CD4-positive, alpha-beta T cell treated with Interleukin-1 beta for 1 hour (primary cell): ENCODE measurements at places on chromosomes 7 and 10.

DNA sequence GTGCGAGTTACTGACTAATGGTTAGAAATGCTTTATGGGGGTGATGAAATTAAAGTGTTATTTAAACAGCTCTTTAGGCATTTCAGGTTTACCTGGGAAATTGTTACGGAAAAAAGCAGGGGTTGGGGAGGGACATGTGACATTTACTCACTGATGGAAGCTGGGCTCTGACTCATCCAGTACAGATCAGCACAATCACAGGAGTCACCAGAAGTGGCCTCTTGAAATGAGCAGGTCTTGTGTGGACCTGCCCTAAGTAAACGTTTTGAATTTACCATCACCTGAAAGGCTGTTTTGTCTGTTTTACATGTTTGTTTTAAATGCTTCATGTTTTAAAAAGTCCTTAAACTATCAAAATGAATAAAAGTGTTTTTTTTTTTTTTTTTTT lies 2.3 kb downstream of the GLRX3 start:
- DNase-seq, result no peak

GRCh38 chr10:62451611-62451975 lies 77.4 kb downstream of the ZNF365 start:
- DNase-seq, result no peak

DNA sequence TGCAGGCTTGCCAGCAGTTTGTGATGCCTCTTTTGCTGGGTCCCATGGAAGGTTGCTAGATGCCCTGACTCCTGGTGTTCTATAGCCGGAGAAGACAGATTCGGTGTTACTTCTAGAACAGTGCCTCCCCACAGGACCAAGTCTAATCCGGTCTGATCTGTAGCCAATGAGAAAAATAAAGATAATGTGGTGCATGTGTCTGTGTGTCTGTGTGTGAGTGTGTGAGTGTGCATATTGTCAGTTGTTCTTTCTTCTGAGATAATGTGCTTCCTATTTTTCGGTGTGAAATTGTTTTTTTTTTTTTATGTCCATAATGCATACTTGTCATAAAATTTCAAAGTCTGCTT lies 29.7 kb upstream of the ZNRF2 start:
- no peak for DNase-seq

GRCh38 chr7:111274857-111275256 lies 183.9 kb downstream of the LRRN3 start:
- DNase-seq, result no peak

GRCh38 chr10:116385994-116386809 lies 41.4 kb upstream of the PNLIPRP3 start:
- DNase-seq, result peak; percentile 2

- DNase-seq, result peak; percentile 16
Measured at GRCh38 chr10:125144693-125145623, 15.4 kb downstream of the CTBP2 start.

- DNase-seq, result no peak
Measured at GRCh38 chr10:60954035-60954434, 10.1 kb upstream of the RHOBTB1 start.

DNA sequence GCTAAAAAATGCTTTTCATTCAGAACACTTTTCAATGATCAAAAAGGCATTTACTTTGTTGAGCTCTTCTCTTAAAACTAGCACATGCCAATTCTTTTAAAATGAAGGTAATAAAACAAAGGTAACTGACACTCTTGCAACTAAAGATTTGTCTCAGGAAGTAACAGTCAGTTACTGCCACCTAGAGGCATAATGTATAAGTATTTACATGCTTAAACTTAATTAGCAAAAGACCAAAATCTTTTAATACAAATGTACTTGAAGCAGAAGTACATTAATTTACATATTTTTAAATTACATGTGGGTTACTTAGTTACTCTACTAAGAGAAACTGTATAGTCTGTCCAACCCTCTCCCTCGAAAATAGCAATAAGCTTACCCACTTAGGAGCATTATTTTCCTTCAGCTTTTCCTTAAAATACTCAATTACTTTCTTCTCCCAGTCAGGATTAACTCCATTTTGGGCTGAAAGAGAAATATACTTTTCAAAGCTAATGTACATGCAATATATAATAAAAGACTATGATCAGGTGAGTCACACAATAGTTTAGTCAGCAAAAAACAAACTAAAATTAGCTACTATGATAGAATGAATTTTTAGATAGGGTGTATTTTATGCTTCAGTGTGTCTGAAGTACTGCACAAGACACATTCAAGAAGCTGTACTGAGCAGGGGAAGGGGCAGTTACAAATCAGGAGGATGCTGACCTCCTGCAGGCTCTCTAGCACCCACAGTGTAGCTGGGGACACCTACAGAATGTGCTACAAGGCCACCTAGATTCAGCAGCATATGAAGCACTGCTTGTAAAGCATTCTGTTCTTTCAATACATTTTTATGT lies 13.0 kb downstream of the MCMBP start:
- no peak for DNase-seq

DNA sequence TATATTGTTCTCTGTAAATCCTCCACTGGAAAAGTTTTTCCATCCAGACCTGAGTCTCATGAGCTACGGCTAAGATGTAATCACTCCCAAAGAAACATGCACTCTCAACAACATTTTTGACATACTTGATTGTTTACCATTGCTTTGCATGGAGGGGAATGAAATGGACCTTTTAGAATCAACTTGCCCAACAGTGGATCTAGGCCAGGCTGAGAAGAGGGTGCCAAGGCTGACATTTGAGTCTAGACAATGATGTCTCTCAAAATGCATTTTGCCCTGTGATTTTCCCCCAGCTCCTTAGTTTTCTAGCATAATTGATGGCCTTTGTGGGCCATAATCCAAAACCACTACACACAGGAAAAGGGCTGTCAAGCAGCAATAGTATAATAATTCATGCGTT lies 297.9 kb upstream of the KLF6 start:
- no peak for DNase-seq

DNA sequence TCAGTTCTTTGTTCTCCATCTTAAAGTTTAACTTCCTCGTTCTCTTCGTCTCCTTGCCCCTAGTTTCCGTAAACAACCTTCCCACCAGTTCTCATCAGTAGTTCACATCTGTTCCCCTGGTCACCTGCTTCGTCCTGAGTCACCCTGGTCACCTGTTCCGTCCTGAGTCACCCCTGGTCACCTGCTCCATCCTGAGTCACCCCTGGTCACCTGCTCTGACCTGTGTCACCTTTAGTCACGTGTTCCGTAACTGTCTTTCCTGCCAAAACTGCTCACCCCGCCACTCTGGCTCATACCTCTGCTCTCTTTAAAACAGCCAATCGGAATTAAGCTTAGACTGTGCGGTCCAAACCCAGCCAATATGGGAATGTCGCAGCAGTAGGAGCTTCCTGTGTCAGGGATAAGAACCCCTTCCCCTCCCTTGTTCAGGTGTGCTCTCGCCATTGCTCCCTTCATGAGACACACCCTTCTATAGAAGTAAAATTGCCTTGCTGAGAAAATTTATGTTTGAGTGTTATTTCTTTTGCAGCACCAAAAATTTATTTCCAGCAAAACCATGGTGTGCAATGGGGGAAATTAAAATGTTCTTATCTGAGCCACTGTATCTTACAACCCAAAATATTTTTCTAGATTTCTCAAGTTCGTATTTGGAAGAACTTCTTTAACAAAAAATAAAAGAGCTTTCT lies 112.2 kb downstream of the VIM start:
- no peak for DNase-seq

DNA sequence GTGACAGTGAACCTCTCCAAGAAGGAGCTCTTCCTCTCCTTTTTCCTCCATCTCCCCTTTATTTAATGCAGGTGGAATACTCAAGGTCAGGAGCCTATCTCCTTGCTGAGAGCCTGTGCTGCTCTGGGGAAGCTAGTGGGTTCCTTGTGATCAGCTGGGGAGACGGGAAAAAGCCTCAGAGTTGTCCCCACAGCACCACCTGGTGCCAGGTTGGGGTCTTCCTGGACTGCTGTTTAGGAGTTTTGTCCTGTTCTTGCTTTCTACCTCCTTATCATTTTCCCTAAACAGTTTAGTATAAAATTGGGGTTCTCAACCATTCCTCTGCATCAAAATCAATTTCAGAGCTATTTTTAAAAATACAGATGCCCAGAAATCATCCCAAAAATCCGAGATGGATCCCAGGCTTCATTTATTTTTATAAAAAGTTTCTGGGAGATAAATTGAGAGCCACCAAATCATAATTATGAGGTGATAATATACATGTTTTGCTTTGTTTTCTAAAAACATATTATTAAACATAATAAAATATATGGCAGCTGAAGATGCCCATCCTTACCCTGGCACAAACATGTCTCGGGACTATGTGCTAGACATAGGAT lies 44.3 kb downstream of the MACC1 start:
- DNase-seq, result peak; percentile 35

DNA sequence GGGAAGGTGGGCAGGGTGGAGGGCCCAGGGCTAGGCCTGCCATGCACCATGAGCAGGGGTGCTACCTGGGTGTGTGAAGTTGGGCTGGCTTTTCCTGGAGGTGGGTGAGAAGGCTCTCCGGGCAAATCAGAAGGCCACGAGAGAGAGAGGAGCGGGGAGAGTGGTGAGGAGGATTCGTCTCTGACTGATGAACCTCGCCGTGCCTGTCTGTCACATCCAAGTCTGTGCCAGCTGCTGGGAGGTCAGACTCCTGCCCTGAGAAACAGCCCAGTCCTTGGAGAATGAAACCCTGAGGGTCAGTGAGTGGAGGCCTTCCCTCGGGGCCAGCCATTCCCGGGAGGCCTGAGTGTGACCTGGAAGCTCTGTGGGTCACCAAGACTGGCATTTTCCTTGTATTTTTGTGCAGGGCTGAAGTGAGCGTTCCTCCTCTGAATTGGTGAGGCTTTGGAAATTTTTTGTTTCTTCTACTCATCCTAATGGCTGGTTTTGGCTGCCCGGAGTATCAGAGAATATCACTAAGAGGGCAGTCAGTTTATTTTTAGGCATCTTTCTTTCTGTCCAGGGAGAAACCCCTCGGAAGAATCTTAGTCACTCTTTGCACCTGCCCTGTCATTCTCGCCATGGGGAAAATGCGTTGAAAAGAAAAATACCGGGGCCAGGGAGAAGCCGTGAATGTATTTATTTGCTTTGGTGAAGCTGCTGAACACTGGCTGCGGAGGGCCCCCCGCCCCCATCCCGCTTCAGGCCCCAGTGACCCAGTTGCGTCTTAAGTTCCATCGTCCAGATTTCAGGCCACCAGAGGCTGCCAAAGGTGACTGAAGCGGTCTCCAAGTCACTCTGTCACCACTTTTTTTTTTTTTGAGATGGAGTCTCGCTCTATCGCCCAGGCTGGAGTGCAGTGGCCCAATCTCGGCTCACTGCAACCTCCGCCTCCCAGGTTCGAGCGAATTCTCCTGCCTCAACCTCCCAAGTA lies 6.5 kb upstream of the AP5Z1 start:
- DNase-seq, result no peak

DNA sequence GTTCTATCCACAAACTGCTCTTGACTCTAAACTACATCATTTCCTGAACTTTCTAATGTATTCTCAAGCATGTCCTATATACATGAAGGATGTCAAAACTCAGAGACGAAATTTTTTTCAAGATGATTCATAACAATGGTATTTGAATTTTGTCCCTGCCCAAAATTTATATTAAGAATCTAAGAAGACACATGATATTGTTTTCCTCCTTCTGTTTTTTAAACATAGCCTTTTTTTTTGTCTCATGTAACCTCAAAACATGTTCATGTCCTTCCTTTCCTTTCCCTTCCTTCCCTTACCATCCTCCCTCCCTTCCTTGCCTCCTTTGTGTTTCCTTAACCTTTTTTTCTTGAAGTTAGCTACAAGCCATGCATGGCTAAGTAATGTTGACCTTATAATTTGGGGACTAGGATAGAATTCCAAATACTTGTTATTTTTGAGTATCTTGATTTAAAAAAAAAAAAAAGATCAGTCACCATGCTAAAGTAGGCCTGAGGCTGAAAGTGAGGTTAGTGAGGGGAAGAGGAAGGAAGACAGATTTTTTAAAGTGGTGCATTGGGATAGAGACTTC lies 163.0 kb downstream of the SUGCT start:
- no peak for DNase-seq

- DNase-seq, result no peak
Measured at GRCh38 chr10:117409549-117410305, 34.5 kb upstream of the PDZD8 start.

DNA sequence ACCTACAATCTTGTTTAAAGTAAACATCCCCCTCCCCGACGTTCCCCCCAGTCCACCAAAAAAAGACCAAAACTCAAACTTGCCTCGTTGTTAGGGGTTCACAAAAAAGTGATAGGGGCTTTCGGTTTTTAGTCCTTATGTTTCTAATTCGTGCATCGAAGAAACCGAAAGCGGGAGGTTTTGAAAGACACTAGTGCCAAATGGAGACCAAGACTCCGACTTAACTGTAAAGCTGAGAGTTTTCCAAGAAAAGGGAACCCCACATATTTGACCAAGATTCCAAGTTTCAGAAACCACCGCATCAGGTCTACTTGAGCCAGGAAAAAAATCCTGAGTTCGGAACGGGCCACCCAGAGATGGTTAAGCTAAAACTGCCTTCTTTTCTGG lies 534 bp downstream of the PSMA2 start:
- peak; percentile 45 for DNase-seq

DNA sequence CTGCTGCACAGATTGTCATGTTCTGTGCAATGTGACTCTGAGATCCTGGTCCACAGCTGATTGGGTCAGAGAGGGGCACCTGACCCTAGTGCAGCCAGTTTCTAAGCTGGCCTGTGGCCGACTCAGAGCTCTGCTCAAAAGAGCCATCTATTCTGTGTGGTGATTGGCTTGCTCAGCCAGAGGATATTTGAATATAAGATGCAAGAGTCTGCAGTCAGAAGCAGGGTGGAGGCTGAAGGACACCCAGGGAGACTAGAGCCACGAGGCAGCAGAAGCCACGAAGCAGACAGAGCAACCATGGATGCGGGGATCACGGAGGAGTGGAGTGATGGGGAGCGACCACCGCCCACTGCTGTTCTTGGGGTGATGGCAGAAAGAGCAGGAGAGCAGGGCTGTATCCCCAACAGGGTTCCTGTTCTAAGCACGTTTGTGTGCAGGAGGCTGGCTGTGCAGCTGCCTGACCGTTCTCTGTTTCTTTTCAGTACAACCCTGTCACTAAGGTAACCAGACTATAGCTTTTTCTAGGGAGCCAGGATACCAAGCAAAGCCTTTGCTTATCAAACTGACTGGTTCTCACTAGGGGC lies 19.5 kb upstream of the RHEB start:
- no peak for DNase-seq

- DNase-seq, result no peak
Measured at GRCh38 chr7:90715067-90715466, 118.9 kb downstream of the CDK14 start.

- no peak for DNase-seq
Measured at GRCh38 chr10:60246382-60246781, 143.3 kb downstream of the ANK3 start.

- DNase-seq, result no peak
Measured at GRCh38 chr7:16299853-16300252, 121.5 kb downstream of the CRPPA start.

- DNase-seq, result peak; percentile 69
Measured at GRCh38 chr10:22321156-22321923, 441 bp downstream of the BMI1 start.

GRCh38 chr7:8800986-8801385 lies 367.6 kb downstream of the NXPH1 start:
- DNase-seq, result no peak

GRCh38 chr7:16169537-16169936 lies 251.8 kb downstream of the CRPPA start:
- no peak for DNase-seq
